SJSA1 (cell line): ENCODE measurements at places on chromosomes 3 and 15. TPM values are rescaled to one million over a fixed set of nuclear protein-coding genes. Genes with fewer than 3 reads are reported as not detected.

GRCh38 chr15:69317392-69317841, 18.7 kb downstream of the PAQR5 start:
- no peak for DNase-seq

DNA sequence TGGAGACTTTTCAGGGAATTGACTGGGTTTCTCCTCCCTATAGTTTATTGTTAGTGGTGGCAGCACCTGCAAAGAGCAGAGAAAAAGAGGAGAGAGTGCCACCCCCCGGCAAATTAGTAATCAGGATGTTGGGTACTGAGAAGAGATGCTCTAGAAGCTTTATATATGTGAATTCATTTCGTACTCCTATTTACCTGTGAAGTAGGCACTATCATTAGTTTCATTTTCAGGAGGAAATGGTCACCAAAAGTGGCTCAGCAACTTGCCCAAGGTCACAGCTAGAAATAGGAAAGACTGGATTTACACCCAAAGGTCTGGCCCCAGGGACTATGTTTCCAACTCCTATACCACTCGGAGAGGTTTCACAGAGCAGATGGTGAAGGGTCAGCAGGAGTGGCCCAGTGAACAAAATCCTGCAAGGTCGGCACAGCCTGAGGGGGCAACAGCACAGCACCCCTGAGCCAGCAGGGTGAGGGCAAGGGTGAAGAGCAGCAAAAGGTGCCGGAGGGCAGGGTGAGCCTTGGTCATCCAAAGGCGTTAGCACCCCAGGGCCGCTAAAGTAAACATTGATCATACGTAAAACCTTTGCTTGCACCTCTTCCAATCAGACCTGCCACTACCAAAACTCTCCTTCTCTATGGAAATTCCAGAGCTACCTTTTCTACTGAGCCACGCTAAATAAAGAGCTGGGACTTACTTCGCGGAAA, 23.6 kb downstream of the VGLL4 start:
- DNase-seq = no peak

DNA sequence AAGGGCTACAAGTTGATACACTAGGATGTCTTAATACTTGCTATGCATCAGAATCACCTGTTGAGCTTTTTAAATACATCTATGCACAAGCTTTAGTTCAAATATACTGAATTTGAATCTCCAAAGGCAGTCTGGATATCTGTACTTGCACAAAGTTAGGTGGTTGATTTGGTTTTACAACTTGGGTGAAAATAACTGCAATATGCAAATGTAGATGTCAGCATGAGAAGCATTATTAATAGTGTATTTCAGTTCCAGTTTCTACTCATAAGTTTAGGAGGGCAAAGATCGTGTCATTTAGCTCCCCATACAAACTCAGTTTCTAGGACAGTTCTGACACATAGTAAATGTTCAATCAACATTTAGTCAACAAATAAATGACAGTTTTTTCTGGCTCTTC, 25.6 kb downstream of the IQCB1 start:
- DNase-seq = no peak

- DNase-seq = peak; percentile 50
Observed at GRCh38 chr3:172846706-172847105, 96.2 kb downstream of the ECT2 start.

DNA sequence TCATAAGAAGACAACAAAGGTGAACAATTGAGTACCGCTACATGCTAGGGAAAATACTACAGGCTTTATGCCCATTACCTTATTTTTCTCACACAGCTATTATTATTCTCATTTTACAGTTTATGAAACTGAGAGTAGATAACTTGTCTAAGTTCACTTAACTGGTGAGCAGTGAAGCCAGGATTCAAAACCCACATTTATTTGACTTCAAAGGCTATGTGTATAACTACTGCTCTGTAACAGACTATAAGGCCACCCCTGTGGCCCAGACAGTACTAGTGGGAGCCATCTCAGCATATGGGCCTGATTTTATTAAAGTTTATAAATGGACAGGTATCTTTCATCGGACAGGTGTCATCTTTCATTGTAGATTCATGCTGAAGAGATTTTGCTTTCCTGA, 14.4 kb upstream of the BBX start:
- no peak for DNase-seq

- no peak for DNase-seq
Observed at GRCh38 chr15:22224241-22224671, 143.9 kb downstream of the OR4M2 start.

GRCh38 chr15:63763476-63764123, 70.1 kb downstream of the HERC1 start:
- DNase-seq = peak; percentile 4

SATB1 gene
- total RNA-seq = 1.1 TPM in 1 of 2 replicates, not detected in the other

GRCh38 chr15:58115692-58116091, 22.5 kb upstream of the AQP9 start:
- no peak for DNase-seq

- no peak for DNase-seq
Observed at GRCh38 chr15:85671156-85671555, 123.6 kb downstream of the KLHL25 start.
